Cerebellar nuclear complex (tissue), 1 donor: ENCODE measurements at places on chromosomes 13 and 19.

GRCh38 chr19:32624410-32624809 lies 43.4 kb downstream of the PDCD5 start:
- DNase-seq: no peak

GRCh38 chr19:45477186-45477585 lies 9.4 kb downstream of the FOSB start:
- no peak for DNase-seq

GRCh38 chr13:46179969-46180763 lies 1.8 kb downstream of the LCP1 start:
- DNase-seq: no peak

GRCh38 chr19:40521276-40521675 lies 54.5 kb downstream of the SPTBN4 start:
- no peak for DNase-seq

DNA sequence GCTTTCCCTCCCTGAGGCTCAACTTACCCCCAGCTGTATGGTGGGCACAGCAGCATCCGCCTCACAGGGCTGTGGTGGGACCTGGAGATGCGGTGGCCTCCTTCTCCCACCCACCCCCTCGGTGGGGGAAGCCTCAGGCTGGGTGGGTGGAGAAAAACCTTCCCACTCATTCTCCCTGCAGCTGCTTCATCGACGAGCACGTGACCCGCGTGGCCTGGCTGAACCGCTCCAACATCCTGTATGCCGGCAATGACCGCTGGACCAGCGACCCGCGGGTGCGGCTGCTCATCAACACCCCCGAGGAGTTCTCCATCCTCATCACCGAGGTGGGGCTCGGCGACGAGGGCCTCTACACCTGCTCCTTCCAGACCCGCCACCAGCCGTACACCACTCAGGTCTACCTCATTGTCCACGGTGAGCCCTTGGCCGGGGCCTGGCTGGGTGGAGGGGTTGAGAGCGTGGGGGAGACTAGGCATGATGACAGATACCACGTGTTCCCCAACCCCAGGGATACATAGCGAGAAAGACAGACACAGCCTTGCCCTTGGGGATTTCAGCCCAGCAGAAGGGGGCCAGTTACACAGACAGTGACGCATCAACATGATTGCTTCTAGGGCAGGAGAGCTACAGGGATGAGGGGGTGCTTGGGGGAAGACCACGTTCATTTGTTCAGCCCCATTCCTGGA lies 12.2 kb downstream of the IGLON5 start:
- no peak for DNase-seq
